ENCODE measurements at places on chromosomes 3 and 15. TPM values are rescaled to one million over a fixed set of nuclear protein-coding genes. Genes with fewer than 3 reads are reported as not detected.
A peak's percentile ranks its signal among the peaks of the same experiment; 100 is the strongest.

Gene XPC
- total RNA-seq, result 47.5 TPM

- no peaks in the 10 kb centered on the region for H3K27me3 ChIP-seq
- H3K36me3 ChIP-seq, result peaks cover 7% of the 10 kb centered on the region
- DNase-seq, result peak; percentile 24
- peak overlapping the region; percentile 98 for H3K4me3 ChIP-seq
- H3K27ac ChIP-seq, result peak overlapping the region; percentile 100
These were observed 674 bp downstream of the SERP1 start for GRCh38 chr3:150545419-150546225.

GRCh38 chr3:126259411-126260391 lies 79.3 kb upstream of the ALDH1L1 start:
- H3K36me3 ChIP-seq, result no peaks in the 10 kb centered on the region
- no peak overlapping the region for H3K4me3 ChIP-seq
- no peak for DNase-seq
- H3K27me3 ChIP-seq, result no peaks in the 10 kb centered on the region
- H3K4me1 ChIP-seq, result peaks cover 14% of the 10 kb centered on the region

GRCh38 chr15:36961956-36962355 lies 138.4 kb downstream of the MEIS2 start:
- peaks cover 8% of the 10 kb centered on the region for H3K36me3 ChIP-seq
- peaks cover 43% of the 10 kb centered on the region for H3K4me1 ChIP-seq
- H3K27me3 ChIP-seq, result no peaks in the 10 kb centered on the region

Gene THRB
- 2.4 TPM for total RNA-seq

Gene MINAR1
- total RNA-seq, result 2.4 TPM

Gene P3H2
- total RNA-seq, result 14.8 TPM

DNA sequence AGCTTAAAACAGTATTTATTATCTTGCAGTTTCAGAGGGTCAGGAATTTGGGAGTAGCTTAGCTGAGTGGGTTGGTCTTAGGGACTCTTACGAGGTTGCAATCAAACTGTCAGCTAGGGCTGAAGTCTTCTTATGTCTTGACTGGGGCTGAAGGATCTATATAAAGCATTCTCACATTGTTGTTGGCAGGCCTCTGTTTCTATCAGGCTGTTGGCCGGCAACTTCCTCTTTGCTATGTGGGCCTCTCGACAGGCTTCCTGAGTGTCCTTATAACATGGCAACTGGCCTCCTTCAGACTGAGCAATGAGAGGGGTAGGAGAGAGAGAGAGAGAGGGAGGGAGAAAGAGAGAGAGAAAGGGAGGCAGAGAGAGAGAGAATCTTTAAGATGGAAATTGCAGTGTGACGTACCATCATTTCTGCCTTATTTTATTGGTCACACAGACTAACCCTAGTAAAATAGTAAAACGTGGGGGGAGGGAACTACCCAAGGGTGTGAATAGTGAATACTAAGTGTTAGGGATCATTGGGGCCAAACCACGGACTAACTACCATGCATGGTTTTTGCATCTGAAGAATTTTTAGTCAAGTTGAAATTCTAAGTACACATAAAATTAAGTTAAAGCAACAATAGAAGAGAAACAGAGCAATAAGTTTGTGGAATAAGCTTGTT lies 16.1 kb downstream of the FGF7 start:
- H3K4me3 ChIP-seq, result no peak overlapping the region
- H3K36me3 ChIP-seq, result no peaks in the 10 kb centered on the region
- DNase-seq, result no peak
- peak overlapping the region; percentile 51 for H3K27ac ChIP-seq

DNA sequence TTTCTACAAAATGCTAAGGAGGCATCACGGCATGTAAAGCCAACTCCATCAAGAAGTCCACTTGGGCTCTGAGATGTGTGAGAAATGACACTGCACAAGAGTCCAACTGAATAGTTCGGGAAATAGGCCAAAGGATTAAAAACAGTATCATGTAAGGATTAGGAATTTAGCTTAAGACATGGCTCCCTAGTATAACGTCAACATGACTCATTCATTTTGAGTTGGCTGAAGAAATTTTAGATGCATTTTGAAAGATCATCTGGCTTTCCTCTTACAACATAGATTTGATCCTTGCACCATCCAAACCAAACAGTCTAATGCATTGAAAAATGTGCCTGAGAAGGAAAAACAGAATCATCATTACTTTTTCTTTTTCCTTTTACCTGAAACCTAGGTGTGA lies 109.3 kb upstream of the MME start:
- peaks cover 30% of the 10 kb centered on the region for H3K4me1 ChIP-seq
- no peak overlapping the region for H3K27ac ChIP-seq
- DNase-seq, result no peak
- H3K36me3 ChIP-seq, result no peaks in the 10 kb centered on the region
- no peak overlapping the region for H3K4me3 ChIP-seq

DNA sequence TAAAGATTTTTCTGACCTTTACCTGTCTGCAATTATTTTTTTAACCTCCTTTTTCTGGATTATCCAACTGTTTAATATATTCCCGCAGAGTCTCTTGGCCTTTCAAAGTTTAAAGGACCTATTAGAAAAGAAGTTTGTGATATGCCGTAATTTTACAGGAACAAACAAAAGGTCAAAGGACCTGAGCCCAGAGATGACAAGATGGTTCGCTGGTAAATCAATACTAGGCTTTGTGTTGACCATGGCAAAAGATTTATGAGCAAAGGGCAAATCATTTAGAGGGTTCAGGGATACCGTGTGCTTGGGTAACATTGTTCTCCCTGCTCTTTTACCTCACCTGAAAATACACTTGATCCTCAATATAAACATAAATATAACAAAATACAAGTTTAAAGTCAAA lies 923.5 kb downstream of the ROBO1 start:
- no peak for DNase-seq
- peaks cover 65% of the 10 kb centered on the region for H3K4me1 ChIP-seq
- peak overlapping the region; percentile 73 for H3K27ac ChIP-seq
- H3K4me3 ChIP-seq, result no peak overlapping the region

- H3K36me3 ChIP-seq, result no peaks in the 10 kb centered on the region
- no peaks in the 10 kb centered on the region for H3K27me3 ChIP-seq
- H3K4me1 ChIP-seq, result peaks cover 3% of the 10 kb centered on the region
- H3K27ac ChIP-seq, result no peak overlapping the region
- no peak for DNase-seq
- H3K4me3 ChIP-seq, result no peak overlapping the region
These were observed 229.6 kb downstream of the IGSF11 start for GRCh38 chr3:118805007-118805406.

- no peak overlapping the region for H3K4me3 ChIP-seq
- H3K27ac ChIP-seq, result no peak overlapping the region
- no peaks in the 10 kb centered on the region for H3K27me3 ChIP-seq
- H3K36me3 ChIP-seq, result no peaks in the 10 kb centered on the region
- DNase-seq, result no peak
These were observed 65.8 kb downstream of the CTNNB1 start for GRCh38 chr3:41265011-41265545.

Gene HRG
- not detected for total RNA-seq

GRCh38 chr15:48671103-48672022 lies 25.9 kb upstream of the FBN1 start:
- no peak overlapping the region for H3K27ac ChIP-seq
- no peak for DNase-seq
- H3K4me3 ChIP-seq, result no peak overlapping the region
- no peaks in the 10 kb centered on the region for H3K4me1 ChIP-seq
- H3K36me3 ChIP-seq, result no peaks in the 10 kb centered on the region

Gene ZBED2
- not detected for total RNA-seq

- no peak overlapping the region for H3K27ac ChIP-seq
- no peaks in the 10 kb centered on the region for H3K36me3 ChIP-seq
- no peak overlapping the region for H3K4me3 ChIP-seq
- no peak for DNase-seq
- H3K4me1 ChIP-seq, result peaks cover 3% of the 10 kb centered on the region
These were observed 136.4 kb downstream of the LIPC start for GRCh38 chr15:58568157-58568571.

GRCh38 chr15:50797926-50798325 lies 32.4 kb upstream of the SPPL2A start:
- peaks cover 36% of the 10 kb centered on the region for H3K4me1 ChIP-seq
- DNase-seq, result no peak
- peak overlapping the region; percentile 85 for H3K27ac ChIP-seq
- no peaks in the 10 kb centered on the region for H3K36me3 ChIP-seq
- H3K4me3 ChIP-seq, result no peak overlapping the region

Gene ROBO1
- total RNA-seq, result 130 TPM

Gene POTEB
- total RNA-seq, result not detected

Gene LRRC31
- total RNA-seq, result not detected

Gene SLC22A13
- 0.85 TPM for total RNA-seq

Gene LIPH
- total RNA-seq, result 0.18 TPM

All from mesothelial cell of epicardium (in vitro differentiated cells).